AML-193 (cell line): ENCODE measurements at places on chromosomes 4 and X.

GRCh38 chrX:37871626-37872302 is 24.4 kb upstream of the DYNLT3 start:
- no peak for DNase-seq

- DNase-seq, result no peak
Observed at GRCh38 chr4:75251547-75251946, 262.7 kb downstream of the RCHY1 start.

- no peak for DNase-seq
Observed at GRCh38 chr4:89719536-89720090, 117.3 kb downstream of the SNCA start.

GRCh38 chrX:20452487-20452886 is 185.8 kb upstream of the RPS6KA3 start:
- no peak for DNase-seq

DNA sequence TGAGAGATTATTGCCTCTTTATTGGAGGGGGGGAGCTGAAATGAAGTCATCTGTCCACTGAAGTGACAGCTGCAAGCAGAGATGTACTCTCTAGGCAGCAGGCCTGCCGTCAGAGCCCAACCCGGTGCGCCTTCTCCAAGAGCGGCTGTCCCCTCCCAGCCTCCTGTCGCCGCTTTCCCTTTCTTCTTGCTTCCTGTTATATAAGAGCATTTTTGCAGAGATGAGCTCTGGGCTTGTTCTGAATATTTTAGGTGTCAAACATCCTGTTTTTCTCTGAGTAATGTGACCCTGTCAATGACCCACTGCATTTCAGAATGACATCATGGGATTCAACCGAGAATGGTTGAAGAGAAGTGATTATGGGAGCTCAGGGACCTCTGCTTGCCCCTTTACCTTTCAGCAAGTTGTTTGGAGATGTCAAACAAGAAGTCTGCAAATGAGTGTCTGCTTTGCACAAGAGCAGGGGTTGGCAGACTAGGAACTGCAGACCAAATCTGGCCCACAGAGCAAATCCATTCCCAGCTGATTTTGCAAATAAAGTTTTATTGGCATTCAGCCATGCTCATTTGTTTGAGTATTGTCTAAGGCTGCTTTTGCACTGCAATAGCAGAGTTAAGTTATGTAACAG is 79.9 kb downstream of the SLC9A6 start:
- no peak for DNase-seq

DNA sequence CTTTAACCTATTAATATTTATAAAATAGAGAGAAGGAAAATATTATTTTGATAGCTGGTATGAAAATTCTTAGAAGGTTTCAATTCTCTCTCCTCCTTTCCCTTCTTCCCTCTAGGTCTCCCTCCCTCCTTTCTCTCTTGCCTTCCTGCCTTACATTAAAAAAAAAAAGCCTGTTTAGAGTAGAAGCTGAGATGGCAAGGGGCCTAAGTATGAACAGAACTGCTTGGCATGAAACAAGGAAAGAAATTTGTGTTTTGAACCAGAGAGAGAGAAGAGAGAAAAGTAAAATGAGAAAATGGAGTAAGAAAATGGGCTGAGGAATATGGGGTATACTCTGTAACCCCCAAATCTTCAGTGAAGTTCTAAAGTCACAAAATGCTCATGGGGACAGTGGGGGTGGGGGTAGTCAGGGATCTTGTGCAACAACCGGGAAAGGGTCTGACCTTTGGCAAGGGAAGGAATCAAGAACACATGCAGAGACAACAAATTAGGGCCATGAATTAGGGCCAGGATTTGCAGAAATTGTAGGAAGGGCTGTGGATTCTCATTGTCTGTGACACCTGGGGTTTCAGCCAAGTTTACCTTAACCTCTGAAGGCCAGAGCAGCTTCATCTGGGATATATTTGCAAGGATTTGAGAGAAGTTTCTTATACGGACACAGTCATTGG is 30.6 kb downstream of the SUPT20HL2 start:
- DNase-seq, result no peak

DNA sequence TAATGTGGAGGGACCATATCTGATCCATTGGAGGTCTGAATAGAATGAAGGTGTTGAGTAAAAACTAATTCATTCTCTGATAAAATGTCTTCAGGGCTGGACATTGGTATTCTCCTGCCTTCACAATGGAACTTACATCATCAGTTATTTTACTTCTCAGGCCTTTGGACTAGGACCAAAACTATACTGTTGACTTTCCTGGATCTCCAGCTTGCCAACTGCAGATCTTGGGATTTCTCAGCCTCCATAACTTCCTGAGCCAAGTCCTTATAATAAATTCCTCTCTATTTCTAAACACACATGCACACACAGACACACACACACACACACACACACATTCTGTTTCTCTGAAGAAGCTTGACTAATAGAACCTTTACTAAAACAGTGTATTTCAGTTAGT is 1858.6 kb upstream of the ADGRL3 start:
- DNase-seq, result no peak

DNA sequence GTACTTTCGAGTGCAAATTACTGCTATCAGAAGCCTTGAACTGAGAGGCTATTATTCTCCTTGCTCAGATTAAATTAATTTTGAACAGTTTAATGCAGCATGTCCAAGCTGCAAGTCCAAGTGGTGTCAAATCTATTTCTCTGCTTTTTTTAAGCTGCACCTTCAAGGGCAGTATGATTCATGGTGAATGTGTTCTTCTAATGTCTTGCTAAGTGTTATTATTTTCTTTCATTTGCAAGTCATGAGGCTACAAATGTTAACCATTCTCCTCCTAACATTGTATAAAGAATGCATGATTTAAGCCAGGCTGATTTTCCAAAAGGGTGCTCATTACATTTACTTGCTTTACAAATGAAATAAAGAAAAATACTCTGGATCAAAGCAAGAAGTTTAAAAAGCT is 200.4 kb downstream of the TEX13C start:
- no peak for DNase-seq

DNA sequence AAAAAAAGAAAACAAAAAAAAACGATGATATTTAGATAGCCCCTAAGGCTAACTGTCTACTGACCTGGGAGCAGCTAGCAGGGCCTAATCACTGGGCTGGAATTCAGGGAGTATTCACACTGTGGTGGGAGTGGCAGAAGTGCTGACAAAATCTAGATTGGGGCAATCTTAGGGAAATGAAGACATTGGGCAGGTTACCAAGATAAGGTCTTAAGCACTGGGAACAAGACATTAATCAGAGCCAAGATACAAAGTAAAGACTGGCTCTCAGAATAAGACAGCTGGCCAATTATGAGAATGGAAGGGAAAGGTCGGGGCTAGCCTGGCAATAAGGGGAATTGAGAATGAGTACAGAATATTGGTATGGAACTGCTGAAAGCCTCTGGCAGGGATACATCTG is 100.2 kb upstream of the GRIA3 start:
- DNase-seq, result no peak

DNA sequence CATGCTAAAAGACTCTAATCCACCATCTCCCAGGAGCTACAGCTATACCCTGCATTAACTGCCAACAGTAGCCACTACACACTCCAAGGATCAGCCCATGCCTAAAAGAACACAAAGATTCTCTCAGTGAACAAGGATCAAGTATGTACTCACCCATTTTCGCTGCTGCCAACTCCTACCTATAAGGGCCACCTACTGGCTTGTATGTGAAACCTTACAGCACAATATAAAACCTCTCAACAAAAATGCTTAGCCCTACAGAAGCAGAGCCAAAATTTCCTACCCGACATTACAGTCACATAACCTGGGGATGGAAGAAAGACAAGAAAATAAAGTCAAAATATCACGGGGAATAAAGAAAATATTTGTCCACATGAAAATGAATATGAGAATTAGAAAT is 562.8 kb upstream of the POU3F4 start:
- DNase-seq, result no peak

- DNase-seq, result no peak
Observed at GRCh38 chrX:11129534-11130105, 18.5 kb downstream of the HCCS start.

- DNase-seq, result peak; percentile 76
Observed at GRCh38 chr4:53929955-53930798, 134.2 kb downstream of the CHIC2 start.

GRCh38 chr4:1746919-1747602 is 25.7 kb downstream of the TACC3 start:
- no peak for DNase-seq

- no peak for DNase-seq
Observed at GRCh38 chr4:6104541-6105130, 86.4 kb upstream of the C4orf50 start.

DNA sequence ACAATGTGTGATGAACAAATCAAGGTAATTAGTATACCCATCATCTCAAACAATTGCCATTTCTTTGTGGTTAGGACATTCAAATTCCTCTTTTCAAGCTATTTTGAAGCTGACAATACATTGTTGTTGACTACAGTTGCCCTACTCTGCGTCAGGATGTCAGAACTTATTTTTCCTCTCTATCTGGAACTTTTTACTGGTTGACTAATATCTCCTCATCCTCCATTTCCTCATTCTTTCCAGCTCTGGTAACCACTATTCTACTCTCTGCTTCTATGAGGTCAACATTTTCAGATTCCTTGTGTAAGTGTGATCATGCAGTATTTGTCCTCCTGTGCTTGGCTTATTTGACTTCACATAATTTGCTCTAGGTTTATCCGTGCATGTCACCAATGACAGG is 240.5 kb upstream of the HS3ST1 start:
- DNase-seq, result no peak

DNA sequence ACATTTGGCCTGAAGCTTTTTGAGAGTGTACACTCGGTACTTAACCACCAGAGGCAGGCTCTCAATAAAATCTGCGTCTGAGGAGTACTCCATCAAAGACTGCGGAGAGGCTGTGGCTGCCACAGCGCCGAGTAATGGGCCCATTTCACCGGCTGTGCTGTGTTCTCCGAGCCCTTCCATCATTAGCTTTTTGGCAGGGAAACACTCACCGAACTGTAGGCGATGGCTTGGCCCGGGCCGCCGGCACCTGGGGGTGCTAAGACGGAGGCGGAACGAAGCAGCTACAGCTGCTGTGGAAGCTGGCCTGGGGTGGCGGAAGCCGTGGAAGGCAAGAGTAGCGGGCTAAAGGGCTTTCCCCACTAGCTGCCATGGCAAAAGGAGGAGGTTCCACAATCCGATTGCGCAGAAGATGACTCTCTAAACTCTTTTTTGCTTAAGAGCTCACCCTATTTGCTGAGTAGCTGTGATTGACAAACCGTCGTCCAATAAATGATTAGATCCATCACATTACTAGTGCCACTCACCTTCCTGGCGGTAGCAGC is 48.5 kb upstream of the PABPC1L2A start:
- DNase-seq, result no peak

GRCh38 chr4:87657525-87657924 is 7.4 kb downstream of the DMP1 start:
- no peak for DNase-seq

GRCh38 chrX:14837155-14837554 is 35.7 kb downstream of the FANCB start:
- no peak for DNase-seq

DNA sequence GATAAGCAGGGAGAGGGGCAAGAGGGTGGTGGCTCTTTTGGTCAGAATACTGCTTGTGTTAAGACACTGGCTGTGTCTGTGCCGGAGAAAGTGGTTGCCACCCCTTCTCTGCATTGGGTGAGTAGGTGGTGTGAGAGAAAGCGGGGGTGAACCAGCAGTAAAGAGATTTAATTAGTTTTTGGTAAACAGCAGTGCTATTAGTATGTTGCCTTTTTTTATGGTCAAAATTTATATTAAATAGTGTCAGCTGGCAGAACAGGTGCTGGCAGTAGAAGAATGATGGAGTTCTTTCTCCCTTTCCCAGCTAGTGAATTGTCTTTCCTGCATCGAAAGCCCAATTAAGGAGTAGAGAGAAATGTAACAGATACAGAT is 181.6 kb downstream of the LARP7 start:
- no peak for DNase-seq

DNA sequence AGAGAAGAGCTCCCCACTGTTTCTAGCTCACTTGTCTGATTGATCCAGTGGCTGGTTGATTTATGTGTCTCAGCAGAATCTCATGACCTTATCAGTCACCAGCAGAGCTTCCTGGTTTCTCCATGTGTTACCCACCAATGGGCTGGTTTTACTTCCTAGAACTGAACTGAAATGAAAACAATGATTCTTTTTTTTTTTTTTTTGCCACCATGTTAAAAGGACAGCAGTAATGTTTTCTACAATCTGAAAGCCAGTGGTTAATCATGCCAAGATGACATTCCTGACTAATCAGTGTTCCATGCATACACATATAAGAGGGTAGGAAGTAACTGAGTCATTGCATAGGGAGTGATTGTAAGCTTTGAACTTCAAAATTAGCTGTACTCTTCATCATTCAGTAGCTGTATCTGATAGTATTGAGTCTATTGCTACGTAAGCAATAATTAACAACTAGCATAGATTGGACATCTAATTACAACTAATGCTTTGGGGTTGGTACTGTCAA is 67.7 kb downstream of the SLC4A4 start:
- DNase-seq, result no peak
